ENCODE measurements at places on chromosomes 11 and 22.

DNA sequence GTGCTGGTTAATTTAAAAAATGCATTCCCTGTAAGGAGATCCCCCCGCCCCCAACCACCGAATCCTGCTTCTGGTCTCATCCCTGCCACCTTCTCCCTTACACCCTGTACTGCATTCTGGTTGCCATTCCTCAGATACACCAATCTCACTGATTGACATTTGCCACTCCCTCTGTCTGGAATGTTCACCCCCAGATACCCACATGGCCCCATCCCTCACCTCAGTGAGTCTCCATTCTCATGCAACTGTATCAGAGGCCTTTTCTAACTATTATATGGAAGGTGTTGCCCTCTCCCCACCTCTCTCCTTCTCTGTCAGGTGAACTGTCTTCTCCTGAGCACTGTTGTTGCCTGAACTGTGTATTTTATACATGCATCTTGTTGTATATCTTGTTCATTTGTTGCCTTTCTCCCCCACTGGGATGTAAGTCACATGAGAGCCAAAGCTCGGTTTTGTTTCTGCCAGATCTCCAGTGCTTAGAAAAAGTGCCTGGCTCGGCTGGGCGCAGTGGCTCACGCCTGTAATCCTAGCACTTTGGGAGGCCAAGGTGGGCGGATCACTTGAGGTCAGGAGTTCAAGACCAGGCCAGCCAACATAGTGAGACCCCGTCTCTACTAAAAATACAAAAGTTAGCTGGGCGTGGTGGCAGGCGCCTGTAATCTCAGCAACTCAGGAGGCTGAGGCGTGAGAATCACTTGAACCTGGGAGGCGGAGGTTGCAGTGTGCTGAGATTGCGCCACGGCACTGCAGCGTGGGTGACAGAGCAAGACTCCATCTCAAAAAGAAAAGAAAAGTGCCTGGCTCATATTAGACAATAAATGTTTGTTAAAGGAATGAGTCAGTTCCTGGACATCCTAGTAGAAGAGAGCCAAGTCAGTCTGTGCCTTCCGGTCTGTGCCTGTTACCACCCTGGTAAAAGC is 61.0 kb downstream of the TNRC6B start:
- DNase-seq: no peak

DNA sequence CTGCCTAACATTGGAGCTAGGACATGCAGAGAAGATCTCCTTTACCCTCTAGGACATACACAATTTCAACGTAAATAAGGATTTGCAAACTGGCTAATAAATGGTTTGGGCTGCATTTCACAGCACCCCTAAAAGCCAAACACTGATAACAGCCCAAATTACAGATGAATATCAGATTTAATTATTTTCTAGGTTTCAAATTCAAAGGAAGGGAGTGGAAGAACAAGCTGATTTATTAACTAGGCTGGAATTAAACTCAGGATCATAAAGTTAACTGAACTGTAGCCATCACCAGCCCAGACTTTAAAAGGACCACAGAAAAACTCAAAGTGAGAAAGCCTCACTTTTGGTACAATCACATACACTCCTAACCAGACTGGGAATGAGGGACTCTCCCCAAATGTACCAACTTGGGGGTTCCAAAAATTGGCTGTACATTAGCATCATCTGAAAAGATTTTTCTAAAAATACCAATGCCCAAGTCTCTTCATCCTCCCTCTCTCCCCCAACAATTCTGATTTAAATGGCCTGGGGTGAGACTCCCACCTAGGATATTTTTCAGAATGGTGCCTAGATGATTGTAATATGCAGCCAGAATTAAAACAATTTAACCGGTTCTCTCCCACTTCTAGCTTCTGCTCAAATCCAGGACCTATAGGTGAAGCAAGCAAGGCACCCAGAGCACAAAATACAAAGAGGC is 43.5 kb downstream of the SYTL2 start:
- no peak for DNase-seq

DNA sequence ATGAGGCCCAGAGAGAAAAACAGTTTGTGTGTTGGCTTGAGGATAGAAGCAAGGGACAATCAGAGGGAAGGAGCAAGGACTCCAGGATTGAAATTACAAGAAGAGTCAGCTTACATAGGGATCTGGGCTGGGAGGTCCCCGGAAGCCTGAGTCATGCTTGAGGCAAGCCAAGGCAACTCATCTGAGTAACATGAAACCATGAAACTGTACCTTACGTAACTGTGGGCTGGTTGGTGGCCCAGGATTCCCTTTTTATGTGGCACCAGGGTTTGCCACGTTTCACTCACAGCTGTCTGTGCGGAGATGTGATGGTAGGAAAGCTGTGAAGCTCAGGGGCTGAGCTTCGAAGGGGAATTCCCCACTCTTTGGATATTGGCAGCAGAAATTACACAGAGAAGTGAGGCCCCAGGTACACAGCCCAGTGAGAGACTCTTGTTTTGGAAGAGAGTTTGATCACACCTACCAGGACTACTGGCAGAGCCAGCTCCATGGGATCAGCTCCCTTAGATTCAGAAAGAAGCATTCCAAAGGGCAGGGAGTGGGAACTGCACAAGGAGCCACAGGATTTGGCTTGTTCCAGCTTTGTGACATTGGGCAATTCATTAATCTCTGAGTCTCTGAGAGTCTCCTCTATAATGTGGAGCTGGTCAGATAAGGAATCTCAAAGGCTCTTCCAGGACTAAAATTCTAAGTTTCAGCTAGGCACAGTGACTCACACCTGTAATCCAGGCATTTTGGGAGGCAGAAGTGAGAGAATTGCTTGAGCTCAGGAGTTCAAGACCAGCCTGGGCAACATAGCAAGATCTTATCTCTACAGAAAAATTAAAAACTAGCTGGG is 7.8 kb downstream of the SLC5A1 start:
- DNase-seq: no peak

DNA sequence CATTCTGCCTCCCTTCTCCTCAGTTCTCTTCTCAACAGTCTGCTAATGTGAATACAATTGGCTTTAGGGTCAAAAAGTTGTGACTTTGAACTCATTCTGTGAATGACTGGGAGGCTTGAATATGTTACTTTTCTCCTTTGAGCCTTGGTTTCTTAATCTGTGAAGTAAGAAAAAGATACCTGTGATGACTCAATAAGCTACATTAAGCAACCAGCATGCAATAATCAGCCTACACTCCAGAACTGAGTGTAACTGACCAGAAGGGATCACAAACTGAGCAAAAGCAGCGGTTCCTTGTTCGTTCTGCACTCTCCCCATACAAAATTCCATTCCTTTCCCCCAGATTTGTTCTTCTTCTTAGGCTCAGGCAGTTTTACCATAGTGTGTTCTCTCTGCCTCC is 23.4 kb downstream of the ZNF202 start:
- DNase-seq: no peak

DNA sequence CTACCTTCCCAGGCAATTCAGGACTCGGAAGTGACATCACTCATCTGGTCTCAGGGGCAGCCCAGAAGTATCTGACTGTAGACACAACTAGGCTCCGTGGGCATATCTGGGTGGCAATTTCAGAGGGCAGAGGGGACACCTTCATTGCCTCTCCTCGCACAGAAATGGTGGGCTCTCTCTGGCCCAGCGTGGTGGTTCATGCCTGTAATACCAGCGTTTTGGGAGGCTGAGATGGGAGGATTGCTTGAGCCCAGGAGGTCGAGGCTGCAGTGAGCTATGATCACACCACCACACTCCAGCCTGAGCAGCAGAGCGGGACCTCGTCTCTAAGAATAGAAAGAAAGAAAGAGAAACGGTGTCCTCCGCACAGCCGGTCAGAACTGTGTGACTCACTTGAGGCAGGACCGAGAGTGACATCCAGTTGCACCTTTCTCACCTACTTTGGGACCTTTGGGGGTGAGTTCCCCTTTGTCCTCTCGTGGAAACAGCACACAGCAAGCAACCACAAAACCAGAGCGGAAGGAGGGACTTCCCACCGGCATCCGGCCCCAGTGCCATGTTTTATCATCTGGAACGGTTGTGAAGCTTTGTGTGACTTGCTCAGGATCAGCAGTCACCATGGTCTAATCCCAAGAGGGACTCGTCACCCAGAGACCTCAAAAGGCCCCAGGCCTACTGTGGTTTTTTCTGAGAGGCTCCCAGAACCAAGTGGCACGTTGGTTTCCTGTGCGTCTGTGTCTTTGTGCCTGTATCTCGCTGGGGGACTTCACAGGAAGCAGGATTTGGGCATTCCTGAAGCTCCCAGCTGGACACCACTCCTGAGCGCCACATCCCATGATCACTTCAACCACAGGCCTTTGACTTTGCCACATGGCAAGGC is 38.4 kb upstream of the EMID1 start:
- DNase-seq: no peak

- no peak for DNase-seq
These were observed 8.6 kb downstream of the TTLL1 start for GRCh38 chr22:43080616-43081015.

DNA sequence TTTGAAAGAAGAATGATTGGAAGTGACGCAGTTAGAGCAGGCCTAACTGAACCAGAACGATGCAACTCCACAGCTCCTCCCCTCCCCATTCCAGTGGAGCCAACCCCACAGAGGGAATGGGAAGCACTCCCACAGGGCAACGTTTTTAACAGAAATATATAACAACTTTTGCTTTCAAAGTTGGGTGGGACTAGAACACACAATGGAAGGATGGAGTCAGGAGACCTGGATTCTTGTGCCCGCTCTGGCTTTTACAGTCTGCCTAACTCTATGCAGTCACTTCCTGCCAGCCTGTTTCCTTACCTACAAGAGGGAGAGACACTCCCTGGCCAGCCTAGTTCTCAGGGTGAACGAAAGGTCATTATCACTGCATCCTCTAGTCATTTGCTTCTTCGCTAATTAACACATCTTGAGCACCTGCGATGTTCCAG is 75.5 kb downstream of the PACSIN2 start:
- DNase-seq: no peak

DNA sequence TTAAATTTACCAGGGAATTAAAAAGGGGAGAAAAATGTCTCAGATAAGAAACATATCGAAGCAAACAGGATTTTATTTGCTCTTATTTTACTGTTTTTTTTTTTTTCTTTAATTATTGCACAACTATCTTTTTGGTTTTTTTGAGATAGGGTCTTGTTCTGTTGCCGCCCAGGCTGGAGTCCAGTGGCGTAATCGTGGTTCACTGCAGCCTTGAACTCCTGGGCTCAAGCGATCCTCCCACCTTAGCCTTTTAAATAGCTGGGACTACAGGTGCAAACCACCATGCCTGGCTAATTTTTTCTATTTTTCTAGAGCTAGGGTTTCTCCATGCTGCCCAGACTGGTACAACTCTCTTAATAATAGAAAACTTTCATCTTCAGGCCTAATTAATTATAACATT is 32.5 kb downstream of the DRG1 start:
- no peak for DNase-seq

DNA sequence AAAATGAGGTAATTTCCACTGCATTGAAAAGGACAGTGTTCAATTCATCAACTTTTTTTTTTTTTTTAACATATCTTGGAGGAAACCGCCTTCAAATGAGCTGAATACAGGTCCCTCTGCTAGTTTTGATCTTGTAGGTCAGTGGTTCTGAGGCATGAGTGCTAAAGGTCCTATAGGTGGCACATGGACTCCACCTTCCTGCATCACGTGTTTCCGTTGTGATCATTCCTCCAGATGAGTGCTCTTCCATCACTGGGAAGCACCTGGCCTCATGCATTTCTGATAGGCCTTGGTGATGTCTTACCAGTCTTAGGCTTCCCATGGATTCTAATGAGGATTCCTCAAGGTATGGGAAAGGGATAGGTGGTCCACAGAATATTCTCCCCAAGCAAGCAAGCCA is 37.8 kb downstream of the FDX1 start:
- no peak for DNase-seq

- no peak for DNase-seq
These were observed 24.1 kb upstream of the CCDC89 start for GRCh38 chr11:85709941-85710702.

Data from right forelimb (tissue), 1 donor.